Heart left ventricle (tissue), 16 donors: ENCODE measurements at places on chromosomes 12 and 14. TPM values are rescaled to one million over a fixed set of nuclear protein-coding genes. Genes with fewer than 3 reads are reported as not detected.

DNA sequence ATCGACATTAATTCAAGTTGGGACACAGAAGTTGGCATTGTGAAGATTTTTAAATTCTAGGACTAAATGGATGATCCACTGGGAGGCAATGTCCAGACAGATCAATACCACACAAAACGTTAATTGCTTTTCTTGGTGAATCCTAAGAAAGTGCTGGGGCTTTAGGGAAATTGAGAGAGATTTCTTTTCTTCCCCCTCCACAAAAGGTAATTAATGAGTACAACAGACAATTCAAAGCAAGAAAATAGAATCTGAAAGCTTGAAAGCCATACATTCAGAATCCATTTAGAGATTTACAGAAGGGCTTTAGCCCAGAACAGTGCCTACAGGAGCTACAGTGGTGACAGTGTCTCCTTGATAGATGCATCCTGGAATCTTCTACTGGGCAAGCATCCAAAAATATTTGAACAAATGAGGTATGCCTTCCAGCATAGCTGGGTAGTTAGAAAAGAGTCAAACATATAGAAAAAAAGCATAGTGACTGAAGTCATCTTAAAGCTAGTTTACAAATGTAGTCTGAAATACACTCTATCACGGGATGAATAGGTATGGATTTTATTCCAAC lies 718.1 kb downstream of the DIO2 start:
- no peak for DNase-seq
- no peaks in the 10 kb centered on the region for H3K27me3 ChIP-seq
- no peaks in the 10 kb centered on the region for H3K36me3 ChIP-seq
- H3K4me3 ChIP-seq, result no peak overlapping the region

RDH5 gene
- 18.8 TPM for total RNA-seq

DNA sequence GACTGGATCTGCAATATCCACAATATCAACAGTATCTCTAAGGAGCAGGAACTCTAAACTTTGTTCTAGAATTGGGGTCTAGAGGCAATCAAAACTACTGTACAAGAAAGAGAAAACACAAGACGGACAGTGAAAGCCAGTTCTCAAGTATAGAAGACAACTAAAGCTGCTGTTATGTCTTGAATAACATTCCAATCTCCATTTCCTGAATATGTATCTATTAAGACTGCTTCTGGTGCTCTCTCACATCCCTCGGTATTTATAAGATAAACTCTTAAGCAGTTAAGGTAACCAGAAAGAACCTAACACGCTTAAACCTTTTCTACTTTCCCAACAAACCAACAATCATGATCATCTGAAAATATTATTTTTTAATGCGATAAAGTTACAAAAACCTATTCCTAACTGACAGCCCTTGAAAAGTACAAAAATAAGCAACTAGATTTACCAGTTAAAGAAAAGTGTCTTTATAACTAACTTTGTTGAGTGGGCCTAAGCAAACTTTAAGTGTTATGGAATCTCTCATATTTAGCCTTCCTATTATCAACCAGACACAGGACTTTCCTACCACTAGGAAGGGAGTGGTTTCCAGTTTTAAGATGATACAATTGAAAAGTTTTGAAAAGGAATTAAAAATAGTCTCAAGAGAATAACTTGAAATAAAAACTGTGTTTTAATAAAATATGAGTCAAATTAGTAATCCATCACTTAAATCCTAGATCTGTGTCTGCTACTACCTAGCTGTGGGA lies 30.7 kb downstream of the NUMB start:
- H3K27me3 ChIP-seq, result no peaks in the 10 kb centered on the region
- no peak overlapping the region for H3K4me3 ChIP-seq
- H3K27ac ChIP-seq, result peak overlapping the region; percentile 60

CLEC1B gene
- not detected for total RNA-seq

DNA sequence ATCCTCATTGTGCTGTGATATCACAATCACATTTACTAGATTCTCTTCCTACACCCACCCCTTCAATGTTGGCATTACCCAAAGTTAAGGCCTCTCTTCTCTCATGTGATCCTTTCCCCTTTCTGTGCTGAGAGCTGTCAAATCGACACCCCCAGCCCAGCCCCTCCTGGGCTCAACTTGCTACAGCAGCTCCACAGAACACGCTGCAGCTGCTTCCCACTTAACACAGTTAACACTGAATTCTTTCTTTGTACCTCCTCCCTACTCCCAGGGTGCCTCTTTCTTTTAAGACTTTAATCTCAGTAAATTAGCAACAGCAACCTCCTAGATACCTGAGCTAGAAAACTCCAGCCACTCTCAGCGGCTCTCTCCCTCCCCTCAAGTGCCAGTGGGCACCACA lies 17.8 kb downstream of the SPTB start:
- H3K4me1 ChIP-seq, result no peaks in the 10 kb centered on the region
- H3K27me3 ChIP-seq, result no peaks in the 10 kb centered on the region
- H3K4me3 ChIP-seq, result no peak overlapping the region

KLRB1 gene
- not detected for total RNA-seq
